ENCODE measurements at places on chromosomes 3 and 15.

DNA sequence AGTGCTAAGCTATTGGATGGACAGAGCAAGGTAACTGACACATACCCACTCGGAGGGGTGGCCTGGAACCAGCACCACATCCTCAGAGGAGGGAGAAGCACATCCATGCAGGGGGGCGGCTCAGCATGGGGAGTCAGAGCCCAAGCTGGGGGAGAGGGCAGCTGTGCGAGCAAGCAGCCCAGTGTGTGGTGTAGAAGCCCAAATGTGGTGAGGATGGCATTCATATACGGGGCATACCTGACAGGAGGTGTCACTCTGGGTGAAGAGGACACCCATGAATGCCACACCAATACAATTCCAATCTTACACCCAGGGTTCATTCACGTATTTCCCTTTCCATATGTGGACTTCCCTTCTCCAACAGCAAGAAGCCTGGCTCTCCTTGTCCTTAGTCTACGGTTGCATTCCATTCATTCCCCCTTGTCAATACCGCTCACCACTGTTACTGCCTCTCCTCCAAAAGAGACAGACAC lies 58.7 kb upstream of the ACAN start:
- no peak for DNase-seq

GRCh38 chr3:41276191-41276590 lies 76.9 kb downstream of the CTNNB1 start:
- no peak for DNase-seq

DNA sequence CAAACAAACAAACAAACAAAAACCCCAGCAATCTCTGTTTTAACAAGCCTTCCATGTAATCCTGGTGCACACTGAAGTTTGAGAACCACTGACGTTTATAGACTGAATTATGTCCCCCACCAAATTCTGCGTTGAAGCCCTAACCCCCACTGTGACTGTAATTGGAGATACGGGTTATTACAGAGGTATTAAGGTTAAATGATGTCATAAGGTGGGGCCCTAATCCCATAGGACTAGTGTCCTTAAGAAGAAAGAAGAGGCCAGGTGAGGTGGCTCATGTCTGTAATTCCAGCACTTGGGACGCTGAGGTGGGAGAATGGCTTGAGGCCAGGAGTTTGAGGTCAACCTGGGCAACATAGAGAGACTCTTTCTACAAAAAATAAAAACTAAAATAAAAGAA lies 42.4 kb upstream of the TM4SF1 start:
- no peak for DNase-seq

GRCh38 chr15:83396101-83396500 lies 51.0 kb upstream of the SH3GL3 start:
- DNase-seq, result no peak

GRCh38 chr3:66138336-66139313 lies 82.2 kb upstream of the SLC25A26 start:
- no peak for DNase-seq

DNA sequence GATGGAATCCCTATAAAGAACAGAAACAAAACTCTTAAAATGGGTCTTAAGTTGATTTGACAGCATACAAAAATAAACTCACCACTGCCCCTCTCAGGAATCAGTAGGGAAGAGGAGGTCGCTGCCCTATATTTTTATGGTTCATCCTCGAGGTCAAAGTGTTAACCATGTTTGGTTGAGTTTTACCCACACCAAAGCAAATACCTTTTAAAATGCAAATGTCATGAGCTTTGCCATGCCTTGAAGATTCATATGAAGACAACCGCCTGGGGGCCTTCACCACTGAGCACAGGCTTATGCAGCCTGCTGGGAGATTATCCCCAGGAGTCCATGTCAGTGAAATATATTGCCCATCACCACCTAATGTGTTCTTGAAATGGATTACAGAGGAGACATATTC lies 66.1 kb downstream of the GLB1 start:
- DNase-seq, result peak; percentile 75

DNA sequence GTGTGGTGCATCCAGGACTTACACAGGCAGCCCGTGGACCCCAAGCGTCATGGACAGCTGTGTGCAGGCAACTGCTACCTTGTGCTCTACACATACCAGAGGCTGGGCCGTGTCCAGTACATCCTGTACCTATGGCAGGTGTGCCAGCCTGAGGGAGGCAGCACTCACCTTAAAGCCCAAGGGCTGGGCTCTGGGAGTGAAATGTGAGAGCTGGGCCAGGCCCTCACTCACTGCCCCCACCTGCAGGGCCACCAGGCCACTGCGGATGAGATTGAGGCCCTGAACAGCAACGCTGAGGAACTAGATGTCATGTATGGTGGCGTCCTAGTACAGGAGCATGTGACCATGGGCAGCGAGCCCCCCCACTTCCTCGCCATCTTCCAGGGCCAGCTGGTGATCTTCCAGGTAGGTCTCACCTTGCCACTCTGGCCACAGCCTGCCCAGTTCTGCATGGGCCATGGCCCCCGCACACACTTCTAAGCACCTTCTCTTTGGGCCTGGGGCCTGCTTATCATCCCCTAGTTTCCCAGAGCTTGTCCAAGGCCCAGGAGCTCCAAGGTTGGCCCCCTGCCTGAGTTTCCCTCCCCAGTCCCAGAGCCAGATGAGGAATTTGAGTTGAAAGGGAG lies 11.0 kb downstream of the VILL start:
- DNase-seq, result peak; percentile 59

DNA sequence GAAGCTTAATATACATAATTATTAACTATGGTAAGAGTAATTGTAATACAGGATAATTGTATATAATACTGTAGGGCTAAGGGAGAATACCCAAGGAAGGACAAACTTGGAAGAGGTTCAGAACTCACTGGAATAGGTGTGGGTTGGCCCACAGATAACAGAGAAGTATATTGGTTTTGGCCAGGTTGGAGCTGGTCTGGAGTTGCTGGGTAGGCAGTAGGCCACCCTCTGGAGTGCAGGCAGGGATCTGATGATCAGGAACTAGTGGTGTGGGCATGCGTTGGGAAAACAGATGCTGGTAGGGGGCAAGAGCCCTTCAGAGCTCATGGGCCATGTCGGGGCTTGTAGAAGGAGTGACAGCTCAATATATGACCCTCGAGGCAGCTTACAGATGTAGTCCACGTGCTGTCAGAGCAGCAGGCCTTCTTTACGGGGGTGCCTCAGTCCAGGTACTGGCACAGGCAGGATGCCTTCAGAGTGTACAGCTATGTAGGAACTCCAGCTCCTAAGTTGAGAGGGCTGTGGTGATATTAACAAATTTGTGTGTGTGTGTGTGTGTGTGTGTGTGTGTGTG lies 12.4 kb downstream of the IREB2 start:
- DNase-seq, result no peak

DNA sequence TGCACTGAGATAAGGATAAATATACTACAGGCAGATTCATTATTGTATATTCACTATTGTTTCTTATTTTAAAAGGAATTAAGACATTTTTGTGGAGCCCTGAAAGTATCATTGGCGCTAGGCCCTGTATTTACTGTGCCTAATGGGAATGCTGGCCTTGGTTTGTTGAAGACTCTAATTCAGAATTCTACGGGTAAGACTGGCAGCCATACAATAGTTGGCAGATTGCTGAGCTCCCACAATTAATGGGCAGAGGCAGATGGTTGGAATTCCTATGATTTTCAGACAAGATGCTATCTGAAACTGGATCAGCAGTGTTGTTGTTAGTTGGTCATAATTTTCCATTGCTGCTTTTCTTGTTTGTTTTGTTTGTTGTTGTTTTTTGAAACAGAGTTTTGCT lies 14.7 kb downstream of the PGBD4 start:
- DNase-seq, result no peak

DNA sequence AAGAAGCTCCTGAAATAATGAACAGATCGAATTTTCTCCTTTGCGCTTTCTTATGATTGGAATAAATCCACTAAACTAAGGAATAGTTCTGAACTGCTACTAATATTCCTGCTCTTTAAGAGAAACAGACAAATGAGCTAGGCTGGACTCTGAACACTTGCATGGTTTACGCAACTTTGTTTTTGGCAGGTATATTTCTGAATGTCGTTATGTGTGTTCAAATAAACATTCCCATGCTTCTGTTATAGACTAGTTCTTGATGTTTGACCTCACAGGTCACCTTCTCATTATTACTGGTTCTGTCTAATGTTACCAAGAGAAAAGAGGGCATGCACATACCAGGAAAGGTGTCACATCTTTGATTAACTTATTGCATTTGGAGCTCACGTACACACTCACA lies 418.2 kb downstream of the EPHB1 start:
- DNase-seq, result no peak

DNA sequence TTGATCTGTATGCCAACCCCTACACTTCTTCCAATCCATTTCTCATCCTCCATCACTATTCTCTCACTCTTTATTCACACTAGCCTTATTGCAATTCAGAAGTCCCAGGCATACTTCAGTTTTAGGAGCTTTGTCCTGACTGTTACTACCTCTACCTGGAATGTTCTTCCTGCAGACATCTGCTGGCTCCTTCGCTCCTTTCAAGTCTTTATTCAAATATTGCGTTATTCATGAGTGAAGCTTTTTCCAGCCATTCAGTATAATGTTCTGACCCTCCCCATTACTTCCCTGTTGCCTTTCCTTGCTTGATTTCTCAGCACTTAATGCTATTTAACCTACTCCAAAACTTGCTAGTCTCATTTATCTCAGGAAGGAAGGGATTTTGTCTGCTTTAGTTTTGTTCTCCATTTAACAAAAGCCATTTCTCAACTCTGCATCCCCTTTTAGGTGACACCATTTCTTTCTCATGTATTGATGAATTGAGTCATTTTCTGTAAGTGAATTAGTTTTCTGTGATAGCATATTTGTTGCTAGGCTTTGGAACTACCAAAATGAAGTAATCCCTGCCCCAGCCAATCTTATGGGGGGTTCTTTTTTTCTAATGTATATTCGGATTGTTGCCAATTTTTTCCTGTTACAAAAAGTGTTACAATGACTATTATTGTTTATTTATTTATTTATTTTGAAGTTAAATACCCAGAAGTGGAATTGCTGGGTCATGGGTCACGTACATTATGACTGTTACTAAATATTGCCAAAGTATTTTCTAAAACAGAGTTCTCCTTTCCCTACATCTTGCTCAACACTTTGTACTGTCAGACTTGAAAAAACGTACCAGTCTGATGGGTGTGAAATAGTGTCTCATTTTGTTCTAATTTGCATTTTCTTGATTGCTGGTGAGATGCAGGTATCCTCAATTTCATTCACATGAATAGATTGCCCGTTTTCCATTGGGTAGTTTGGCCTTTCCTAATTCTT lies 9.4 kb downstream of the ATP11B start:
- DNase-seq, result no peak

DNA sequence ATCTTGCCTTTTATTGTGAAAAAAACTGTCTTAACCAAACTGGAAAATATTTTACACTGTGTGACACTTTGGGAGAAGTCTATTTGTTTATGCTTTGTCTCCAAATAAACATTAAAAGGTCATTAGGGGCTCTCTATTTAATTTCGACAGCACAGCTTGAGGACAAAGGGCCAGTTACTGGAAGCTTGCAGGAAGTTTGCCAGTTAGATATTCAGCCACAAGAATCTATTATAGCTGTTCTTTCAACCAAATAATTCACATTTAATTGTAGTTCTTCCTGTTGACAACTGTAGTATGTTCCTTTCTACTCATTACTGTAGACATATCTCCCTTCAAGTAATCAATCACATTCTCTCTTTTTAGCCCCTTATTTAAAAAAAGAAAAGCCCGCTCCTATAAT lies 6.1 kb downstream of the CP start:
- no peak for DNase-seq

GRCh38 chr3:78918361-78919020 lies 849.3 kb downstream of the ROBO1 start:
- DNase-seq, result no peak

DNA sequence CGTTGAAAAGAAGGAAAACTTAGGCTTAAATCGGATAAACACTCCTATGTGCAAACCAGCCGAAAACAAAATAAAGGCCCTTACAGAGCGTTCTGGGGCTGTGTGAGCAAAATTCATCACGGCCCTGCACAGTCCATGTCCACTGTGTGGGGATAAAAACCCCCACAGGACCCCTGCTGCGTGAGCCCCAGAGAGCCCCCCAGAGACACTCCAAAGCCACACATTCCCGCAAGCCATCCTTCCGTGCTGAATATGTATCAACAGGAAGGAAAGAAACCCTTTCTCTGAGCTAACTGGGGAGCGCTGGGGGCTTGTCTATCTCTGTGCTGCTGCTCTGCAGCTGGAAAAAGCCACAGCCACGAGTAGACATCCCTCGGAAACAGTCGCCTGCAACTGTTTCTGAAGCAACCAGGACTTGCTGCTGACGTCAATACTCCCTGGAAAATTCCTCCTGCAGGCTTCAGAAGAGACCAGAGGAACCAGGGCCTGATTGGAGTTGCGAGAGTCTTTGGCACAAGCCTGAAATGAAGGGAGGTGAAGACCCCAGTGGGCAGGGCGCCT lies 72.7 kb downstream of the NUP210 start:
- no peak for DNase-seq

- DNase-seq, result no peak
These were observed 89.0 kb upstream of the STRIT1 start for GRCh38 chr3:155382396-155383042.

DNA sequence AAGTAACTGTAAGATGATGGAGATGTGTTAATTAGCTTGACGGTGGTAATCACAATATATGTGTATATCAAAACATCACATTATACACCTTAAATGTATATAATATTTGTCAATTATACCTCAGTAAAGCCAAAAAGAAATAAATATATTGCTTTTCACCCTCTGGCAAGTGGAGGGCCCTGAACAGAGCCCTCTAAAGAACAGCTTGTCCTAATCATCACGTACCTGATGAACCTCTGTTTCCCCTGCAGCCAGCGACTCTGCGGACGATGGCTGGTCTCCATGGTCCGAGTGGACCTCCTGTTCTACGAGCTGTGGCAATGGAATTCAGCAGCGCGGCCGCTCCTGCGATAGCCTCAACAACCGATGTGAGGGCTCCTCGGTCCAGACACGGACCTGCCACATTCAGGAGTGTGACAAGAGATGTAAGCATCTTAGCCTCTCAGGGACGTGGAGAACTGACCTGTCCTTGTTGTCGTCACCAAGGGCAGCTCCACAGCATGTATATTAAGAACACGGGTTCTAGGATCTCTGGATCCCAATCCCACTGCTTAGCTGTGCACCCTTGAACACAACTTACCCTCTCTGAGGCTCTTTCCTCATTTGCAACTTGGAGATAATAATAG lies 6.3 kb downstream of the THBS1 start:
- DNase-seq, result no peak

- no peak for DNase-seq
These were observed 17.5 kb upstream of the BCHE start for GRCh38 chr3:165854696-165855095.

GRCh38 chr15:75200765-75201615 lies 692 bp upstream of the C15orf39 start:
- DNase-seq, result peak; percentile 77

- peak; percentile 86 for DNase-seq
These were observed 615 bp downstream of the VPS18 start for GRCh38 chr15:40894681-40895448.

Measured in activated effector memory CD4-positive, alpha-beta T cell treated with anti-CD3 and anti-CD28 coated beads, Interleukin-2, amount 50 U/mL, for 16 hours (primary cell).